ENCODE measurements at places on chromosomes 2 and 18.
A peak's percentile ranks its signal among the peaks of the same experiment; 100 is the strongest.

DNA sequence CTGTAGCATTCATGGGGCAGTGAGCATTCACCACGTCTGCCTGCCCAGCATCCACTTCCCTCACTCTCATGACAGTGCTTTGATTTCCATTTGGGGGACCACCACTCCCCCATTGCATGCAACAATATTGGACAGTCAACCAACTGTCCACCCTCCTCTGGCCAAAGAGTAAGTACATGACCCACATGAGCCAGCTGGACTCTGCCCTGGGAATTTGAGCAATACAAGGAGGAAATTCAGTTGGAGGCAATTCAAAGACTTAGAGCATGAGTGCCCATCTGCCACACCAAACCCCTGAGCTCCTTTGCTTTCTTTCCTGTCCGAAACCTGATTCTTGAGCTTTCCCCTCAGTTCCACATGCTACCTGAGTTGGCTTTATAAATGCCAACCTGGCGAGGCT is 41.7 kb upstream of the PNO1 start:
- DNase-seq = no peak

DNA sequence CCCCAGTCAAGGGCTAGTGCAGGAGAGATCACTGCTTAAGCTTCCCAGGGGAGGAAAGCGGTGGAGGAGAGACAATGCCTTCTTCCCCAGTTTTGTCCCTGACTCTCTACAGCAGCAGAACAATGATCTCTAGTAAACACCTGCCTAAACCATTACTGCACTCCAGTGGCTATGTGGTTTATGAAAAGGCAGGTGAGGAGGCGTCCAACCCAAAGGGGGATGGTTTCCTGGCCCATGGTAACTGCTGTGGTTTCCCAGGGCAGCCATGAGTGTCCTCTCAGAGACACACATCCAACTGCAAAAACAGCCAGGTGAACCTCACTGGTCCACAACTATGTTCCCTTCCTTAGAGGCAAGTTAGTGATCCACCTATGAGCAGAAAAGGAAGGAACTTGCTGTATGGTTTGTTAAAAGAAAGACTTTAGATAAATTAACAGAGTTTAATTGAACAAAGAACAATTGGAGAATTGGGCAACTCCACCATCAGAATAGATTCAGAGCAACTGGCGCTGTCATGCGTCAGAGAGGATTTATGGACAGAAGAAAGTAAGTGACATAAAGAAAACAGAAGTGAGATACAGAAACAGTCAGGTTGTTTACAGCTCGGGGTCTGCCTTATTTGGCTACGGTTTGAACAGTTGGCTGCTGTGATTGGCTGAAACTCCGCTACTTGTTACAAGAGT is 4.8 kb upstream of the TTC39C start:
- peak; percentile 88 for DNase-seq

DNA sequence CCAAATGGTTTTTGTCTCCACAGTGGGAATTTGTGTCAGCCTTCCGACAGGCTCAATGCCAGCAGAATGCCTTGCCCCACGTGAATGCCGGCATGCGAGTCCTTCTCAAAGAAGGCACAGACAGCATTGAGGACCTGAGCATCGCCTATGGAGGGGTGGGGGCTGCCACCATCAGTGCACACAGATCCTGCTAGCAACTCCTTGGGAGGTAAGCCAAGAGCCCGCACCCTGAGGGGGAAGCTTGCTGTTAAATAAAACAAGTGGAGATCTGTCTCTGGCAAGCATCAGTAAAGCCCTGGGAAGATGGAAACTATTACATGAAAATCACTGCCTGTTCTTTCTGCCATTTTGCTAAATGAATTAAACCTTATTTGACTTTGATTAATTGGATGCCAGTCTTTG is 67.5 kb upstream of the BZW1 start:
- no peak for DNase-seq

GRCh38 chr2:104752504-104752903 is 101.4 kb upstream of the POU3F3 start:
- DNase-seq = no peak

GRCh38 chr2:14304326-14304725 is 328.2 kb upstream of the LRATD1 start:
- DNase-seq = no peak

Measured in NCI-H774 (cell line).